Kidney (tissue), 22 donors: ENCODE measurements at places on chromosomes 6 and 20. TPM values are rescaled to one million over a fixed set of nuclear protein-coding genes. Genes with fewer than 3 reads are reported as not detected.

The OPRM1 gene
- total RNA-seq = not detected

The LAMA2 gene
- 20.8 TPM for total RNA-seq

The TP53TG5 gene
- total RNA-seq = not detected

The LY6G6C gene
- total RNA-seq = not detected

The TRERF1 gene
- 8.4 TPM for total RNA-seq

The POLR1H gene
- 23.3 TPM for total RNA-seq

The UBE3D gene
- 6.0 TPM for total RNA-seq

GRCh38 chr6:36657942-36658544, 20.5 kb upstream of the CDKN1A start:
- H3K36me3 ChIP-seq = no peaks in the 10 kb centered on the region
- H3K4me1 ChIP-seq = peaks cover 4% of the 10 kb centered on the region
- H3K4me3 ChIP-seq = no peak overlapping the region
- no peak overlapping the region for H3K27ac ChIP-seq
- H3K27me3 ChIP-seq = no peaks in the 10 kb centered on the region

- no peaks in the 10 kb centered on the region for H3K27me3 ChIP-seq
- no peak within 1 kb of the TSS for H3K27ac ChIP-seq
- no peak within 1 kb of the TSS for H3K4me3 ChIP-seq
- no peaks in the 10 kb centered on the region for H3K4me1 ChIP-seq
- no peaks in the 10 kb centered on the region for H3K36me3 ChIP-seq
Observed at GRCh38 chr20:59958123-59958522, at the start of gene CDH26. CDH26 (plus strand) TSS chr20:59958423; CDS start chr20:59958727, 304 bp downstream.

DNA sequence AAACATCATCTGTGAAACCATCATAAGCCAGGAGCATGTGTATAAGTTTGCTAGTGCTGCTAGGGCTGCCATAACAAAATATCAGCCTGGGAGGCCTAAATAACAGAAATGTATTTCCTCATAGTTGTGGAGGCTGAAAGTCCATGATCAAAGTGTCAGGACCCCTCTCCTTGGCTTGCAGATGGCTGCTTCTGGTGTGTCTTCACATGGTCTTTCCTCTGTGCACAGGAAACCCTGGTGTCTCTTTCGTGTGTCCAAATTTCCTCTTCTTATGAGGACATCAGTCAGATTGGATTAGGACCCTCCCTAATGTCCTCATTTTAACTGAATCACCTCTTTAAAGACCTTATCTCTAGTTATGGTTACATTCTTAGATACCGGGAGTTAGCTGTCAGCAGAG, 6.2 kb upstream of the CITED2 start:
- no peaks in the 10 kb centered on the region for H3K36me3 ChIP-seq
- no peaks in the 10 kb centered on the region for H3K27me3 ChIP-seq
- no peak overlapping the region for H3K27ac ChIP-seq

DNA sequence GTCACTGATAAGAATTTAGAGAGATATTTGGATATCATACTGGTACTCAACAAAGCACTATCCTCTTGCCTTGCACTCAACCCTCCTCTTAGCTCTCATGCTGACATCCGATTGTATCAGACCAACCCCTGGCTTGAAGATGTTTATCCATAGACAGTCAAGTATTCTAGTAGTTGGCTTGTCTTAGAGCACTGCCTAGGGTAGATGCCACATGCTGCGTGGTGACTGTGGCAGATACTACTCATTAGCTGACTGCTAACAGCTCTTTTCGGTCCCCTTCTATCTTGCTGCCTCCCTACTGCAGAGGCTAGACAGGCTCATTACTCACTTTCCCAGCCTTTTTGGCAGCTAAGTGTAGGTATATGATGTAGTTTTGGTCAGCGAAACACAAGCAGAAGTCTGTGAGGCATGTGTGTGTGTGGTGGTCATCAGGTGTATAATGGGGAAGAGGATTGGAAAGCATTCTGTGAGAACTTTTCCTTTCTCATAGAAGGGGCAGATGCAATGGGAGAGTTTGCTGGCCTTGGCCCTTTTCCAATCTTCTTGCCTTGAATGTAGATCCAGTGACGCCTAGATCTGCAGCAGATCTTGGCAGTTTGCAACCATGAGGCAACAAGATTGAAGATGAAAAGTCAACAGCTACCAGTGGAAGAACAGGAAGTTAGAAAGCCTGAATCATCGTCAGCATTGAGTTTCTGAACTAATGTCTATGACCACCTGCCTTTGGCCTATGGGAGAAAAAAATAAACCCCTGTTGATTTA, 4.4 kb upstream of the IFNGR1 start:
- H3K4me3 ChIP-seq = no peak overlapping the region
- H3K36me3 ChIP-seq = no peaks in the 10 kb centered on the region
- DNase-seq = no peak
- H3K27ac ChIP-seq = no peak overlapping the region

DNA sequence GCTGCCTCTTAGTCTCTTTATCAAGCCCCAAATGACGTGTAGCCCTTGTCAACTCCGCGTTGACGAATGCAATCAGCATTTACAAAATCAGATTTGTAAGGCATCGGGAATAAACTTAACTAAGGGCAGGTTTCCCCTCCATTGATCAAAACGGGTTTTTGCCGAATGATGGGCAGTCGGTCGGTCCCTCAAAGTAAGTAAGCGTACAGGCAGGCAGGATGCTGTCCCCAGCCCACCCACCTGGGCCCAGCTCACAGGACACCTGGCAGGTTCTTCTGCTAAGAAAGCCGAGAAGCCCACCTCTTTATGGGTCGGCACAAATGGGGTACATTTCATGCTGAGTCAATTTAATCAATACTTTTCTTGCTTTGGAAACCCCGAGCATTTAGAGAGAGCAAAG, 22.0 kb upstream of the MAFB start:
- H3K27ac ChIP-seq = no peak overlapping the region
- no peak overlapping the region for H3K4me3 ChIP-seq
- no peaks in the 10 kb centered on the region for H3K4me1 ChIP-seq
- no peaks in the 10 kb centered on the region for H3K36me3 ChIP-seq
- no peaks in the 10 kb centered on the region for H3K27me3 ChIP-seq

- H3K27me3 ChIP-seq = no peaks in the 10 kb centered on the region
- peaks cover 9% of the 10 kb centered on the region for H3K4me1 ChIP-seq
- H3K4me3 ChIP-seq = no peak overlapping the region
- H3K27ac ChIP-seq = no peak overlapping the region
- no peaks in the 10 kb centered on the region for H3K36me3 ChIP-seq
Observed at GRCh38 chr6:35164277-35164676, 23.1 kb upstream of the TCP11 start.

GRCh38 chr6:90004511-90004910, 110.2 kb downstream of the GJA10 start:
- no peaks in the 10 kb centered on the region for H3K36me3 ChIP-seq
- H3K27me3 ChIP-seq = no peaks in the 10 kb centered on the region
- H3K4me1 ChIP-seq = no peaks in the 10 kb centered on the region
- H3K4me3 ChIP-seq = no peak overlapping the region

DNA sequence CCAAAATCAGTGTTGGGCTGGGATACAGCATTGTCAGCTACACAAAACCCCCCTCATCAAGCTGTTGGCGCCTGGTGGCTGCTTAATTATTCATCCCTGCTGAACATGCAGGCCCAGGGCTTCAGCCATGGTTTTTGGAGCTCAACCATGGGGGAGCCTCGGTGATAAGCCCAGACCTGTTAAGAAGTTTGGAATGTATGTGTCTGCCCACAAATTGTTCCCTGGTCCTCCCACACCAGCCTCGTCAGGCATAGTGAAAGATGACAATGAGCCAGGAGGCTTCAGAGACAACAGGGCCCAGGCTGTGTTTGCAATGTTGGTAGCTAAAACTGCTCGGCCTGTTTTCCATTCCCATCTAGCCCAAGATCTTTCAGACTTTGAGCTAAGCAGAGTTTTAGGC, 34.8 kb upstream of the SIRPA start:
- no peaks in the 10 kb centered on the region for H3K36me3 ChIP-seq
- H3K4me1 ChIP-seq = no peaks in the 10 kb centered on the region
- no peak overlapping the region for H3K27ac ChIP-seq

- no peaks in the 10 kb centered on the region for H3K27me3 ChIP-seq
- H3K4me1 ChIP-seq = peaks cover 5% of the 10 kb centered on the region
- peak overlapping the region; percentile 92 for H3K27ac ChIP-seq
- peak overlapping the region; percentile 71 for H3K4me3 ChIP-seq
Observed at GRCh38 chr20:63740627-63741353, 1.2 kb downstream of the SLC2A4RG start.
